ENCODE measurements at places on chromosomes 16 and 17. TPM values are rescaled to one million over a fixed set of nuclear protein-coding genes. Genes with fewer than 3 reads are reported as not detected.

Gene SSTR5
- 0.47 TPM for total RNA-seq

GRCh38 chr16:2598723-2599122 is 60.9 kb downstream of the PDPK1 start:
- no peak for DNase-seq

Gene SP6
- total RNA-seq, result 9.2 TPM

GRCh38 chr17:81843713-81844326 is 9.0 kb upstream of the PPP1R27 start:
- DNase-seq, result no peak

GRCh38 chr16:71675380-71675779 is 49.1 kb downstream of the PHLPP2 start:
- no peak for DNase-seq

Gene CA4
- total RNA-seq, result 1.5 TPM

DNA sequence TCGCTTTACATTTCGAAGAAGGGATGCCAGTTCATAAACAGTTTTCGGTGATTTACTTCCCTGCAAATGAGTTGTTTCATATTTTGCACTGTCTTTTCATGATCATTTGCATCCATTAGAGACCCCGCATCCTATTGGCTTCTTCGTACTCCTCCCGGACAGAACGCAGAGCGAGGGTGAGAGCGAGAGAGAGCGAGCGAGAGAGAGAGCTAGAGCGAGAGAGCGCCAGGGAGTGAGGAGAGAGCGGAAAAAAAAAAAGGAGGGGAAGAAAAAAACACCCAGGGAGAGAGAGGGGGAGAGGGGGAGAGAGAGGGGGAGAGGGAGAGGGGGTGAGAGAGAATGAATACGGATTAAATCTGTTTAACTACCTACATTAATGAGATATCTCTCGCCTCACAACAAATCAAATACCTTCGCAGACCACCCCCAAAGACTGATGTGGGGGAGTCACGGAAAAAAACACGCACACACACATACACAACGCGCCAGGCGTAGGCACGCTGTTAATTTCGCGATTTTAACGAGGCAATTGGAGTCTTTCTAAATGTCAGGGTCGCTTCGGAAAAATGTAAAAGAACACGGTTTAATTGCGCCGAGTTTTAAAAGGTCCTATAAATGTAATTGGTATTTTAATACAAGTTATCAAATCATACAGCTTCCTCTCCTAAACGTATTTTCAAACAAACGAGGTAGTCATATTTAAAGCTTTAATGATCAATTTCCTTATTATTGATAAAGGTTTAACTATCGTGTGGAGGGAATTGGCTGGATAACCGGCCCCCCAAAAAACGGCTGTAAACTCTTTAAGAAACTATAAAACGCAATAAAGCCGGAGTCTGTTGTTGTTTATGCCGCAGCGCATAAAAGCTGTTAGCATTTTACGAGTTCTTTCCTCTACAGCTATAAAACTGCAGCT is at the start of gene HOXB8:
TSS of gene HOXB8 (minus strand) at position 246 of the 916 bp plus-strand sequence. CDS start 588 bp downstream, outside the sequence.
- no peak for DNase-seq

Gene CD300H
- not detected for total RNA-seq

- DNase-seq, result no peak
These were observed 16.3 kb upstream of the ENPP7 start for GRCh38 chr17:79714176-79715097.

GRCh38 chr17:68512960-68513474 is 787 bp downstream of the PRKAR1A start:
- DNase-seq, result no peak

DNA sequence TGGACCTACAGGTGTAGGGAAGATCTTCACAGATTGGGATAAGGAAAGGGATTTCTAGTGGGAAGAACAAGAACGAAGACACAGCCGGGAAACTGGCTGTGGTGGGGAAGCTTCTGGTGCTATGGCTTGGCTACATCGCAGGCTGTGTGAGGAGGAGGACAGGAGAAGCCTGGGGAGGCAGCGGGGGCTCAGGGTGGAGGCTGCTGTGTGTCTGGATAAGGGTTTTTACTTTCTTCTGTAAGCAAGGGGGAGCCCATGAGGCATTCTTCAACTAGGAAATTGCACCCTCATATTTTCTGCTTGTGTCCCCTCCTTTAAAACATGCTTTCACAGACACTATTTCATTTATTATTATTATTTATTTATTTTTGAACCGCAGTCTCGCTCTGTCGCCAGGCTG is 2.9 kb upstream of the RHBDF2 start:
- DNase-seq, result no peak

DNA sequence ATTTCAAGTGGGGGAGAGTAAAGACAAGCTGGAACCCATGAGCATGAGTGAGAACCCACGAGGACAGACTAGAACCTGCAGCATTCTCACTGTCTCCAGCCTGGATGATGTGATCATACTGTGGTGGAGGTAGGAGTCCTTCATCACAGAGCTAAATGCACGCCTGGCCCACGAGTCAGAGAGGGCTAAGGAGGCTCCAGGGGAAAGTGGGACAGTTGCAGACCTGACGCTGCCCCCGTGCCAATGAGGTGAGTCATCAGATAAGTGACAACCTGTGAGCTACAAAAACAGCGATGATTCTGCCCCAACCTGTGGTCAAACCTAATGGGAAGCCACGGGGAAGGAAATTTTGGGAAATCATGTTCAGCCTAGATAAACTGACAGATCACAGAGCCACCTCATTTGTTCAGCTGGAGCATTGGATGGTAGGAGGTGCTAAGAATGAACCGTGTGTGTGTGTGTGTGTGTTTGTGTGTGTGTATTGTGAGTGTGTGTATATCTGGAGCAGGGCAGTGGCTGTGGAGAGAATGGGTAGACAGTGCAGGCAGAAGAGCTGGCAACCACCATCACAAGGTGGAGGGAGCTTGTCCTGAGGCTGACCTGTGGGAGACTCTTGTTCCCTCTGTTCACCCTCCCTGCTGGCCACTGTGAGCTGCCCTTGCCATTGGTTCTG is 131.8 kb downstream of the UTP18 start:
- no peak for DNase-seq

Gene NPIPA2
- 4.2 TPM for total RNA-seq

Gene SLC6A4
- 1.3 TPM for total RNA-seq

Measured in ureter (tissue), 1 donor.